ENCODE measurements at places on chromosomes 3 and 15.
A peak's percentile ranks its signal among the peaks of the same experiment; 100 is the strongest.

GRCh38 chr3:110210086-110210660 lies 861.4 kb upstream of the NECTIN3 start:
- DNase-seq, result no peak

DNA sequence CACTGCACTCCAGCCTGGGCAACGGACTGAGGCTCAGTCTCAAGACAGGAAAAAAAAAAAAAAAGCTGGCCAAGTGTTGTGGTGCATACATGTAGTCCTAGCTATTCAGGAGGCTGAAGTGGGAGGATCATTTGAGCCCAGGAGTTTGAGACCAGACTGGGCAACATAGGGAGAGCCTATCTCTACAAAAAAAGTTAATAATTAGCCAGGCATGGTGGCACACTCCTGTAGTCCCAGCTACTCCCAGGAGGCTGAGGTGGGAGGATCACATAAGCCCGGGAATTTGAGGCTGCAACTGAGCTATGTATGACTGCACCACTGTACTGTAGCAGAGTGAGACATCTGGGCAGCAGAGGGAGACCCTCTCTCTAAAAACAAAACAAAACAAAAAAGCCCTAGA lies 58.9 kb downstream of the RBPMS2 start:
- no peak for DNase-seq

DNA sequence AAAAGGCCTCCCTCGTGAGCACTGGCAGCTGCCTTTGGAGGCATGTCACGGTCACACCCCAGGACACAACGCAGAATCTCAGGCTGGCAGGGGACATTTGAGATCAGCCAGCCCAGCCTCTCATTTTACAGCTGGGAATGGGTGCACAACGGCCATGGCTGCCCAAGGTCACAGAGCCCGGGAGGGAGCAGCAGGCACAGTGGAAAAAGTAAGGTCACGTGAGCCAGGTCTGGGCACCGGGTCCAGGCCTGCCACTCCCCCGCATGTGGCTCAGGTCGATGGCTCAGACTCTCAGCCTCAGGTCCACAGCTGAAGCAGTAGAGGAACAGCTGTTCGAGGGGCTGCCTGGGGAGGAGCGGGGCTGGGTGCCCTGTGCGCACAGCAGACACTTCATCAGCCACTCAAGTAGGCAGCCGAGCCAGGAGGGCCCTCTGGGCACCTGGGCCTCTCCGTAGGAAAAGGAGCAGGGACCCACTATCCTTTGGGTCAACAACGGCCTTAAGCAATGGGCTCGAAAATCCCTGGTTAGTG lies 260.6 kb downstream of the GOLGA6L6 start:
- DNase-seq, result no peak

DNA sequence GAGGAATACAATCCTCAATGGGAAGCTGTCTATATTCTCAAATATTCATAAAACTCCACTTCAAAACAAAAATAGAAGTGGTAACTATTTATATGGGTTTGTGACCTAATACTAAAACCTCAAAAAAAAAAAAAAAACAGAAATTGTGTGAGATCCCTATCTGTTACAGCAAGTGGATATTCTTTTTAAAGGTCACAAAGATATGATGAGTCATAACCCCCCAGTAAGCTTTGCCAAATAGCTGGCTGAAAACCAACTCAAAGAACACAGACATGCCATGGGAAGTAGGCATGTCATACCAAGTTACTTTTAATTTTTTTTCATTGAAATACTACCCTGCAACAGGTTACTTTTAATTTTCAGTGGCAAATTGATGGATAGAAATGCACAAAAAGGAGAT lies 62.5 kb downstream of the CBLB start:
- peak; percentile 18 for DNase-seq

- no peak for DNase-seq
These were observed 264.0 kb upstream of the DPH6 start for GRCh38 chr15:35810007-35810406.

DNA sequence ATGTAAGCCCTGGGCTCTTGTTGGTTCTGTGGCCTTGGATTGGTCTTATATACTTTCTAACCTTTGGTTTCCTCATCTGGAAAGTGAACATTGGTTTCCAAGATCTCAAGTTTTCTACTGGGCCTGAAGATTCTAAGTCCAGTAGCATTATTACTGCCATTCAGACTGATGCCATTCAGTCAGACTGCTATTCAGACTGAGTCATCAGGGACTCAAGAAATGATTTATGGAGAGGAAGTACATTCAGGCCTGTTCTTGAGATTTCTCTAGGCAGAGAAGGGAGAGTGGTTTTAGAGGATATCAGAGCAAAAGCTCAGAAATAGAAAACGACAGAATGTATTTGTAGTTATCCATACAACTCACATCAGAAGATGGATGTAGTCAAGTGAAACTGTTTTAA lies 557.2 kb downstream of the NR2F2 start:
- no peak for DNase-seq

DNA sequence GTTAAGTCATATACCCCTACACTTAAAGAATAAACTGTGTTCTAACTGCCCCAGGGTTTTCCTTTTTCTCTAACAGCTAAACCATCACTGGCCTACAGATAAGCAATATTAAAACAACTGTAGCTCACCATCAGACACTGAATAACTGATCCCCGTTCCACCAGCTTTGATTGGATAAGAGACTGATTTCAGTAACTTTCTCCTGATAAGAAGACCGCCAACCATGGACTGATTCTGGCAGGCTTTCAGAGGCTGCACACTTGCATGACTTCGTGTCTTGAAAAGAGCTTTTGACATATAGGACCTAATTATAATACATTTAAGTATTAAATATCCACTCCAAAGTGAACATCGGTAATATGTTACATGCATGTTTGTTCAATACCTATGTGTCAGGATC lies 15.3 kb upstream of the CEP97 start:
- DNase-seq, result no peak

DNA sequence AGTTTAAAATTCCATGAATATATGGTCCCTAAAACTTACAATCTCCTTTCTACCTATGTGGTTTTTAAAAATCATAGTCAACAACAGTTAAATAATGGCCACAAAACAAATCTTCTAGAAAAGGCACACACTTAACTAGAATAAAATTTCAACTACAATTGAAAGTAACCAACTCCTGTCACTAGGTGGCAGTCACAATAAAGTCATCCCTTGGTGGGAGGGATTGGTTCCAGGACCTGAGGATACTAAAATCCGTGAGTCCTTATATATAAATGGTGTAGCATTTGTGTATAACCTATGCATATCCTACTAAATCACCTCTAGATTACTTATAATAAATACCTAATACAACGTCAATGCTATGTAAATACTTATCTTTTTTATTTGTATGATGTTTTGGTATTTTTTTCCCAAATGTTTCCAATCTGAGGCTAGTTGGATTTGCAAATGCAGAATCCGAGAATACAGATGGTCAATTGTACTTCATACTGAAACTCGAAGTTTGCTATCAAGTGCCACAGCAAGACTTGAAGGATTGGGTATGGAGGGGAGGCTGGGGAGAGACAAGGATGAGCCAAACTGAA lies 172.6 kb downstream of the FMN1 start:
- DNase-seq, result no peak

DNA sequence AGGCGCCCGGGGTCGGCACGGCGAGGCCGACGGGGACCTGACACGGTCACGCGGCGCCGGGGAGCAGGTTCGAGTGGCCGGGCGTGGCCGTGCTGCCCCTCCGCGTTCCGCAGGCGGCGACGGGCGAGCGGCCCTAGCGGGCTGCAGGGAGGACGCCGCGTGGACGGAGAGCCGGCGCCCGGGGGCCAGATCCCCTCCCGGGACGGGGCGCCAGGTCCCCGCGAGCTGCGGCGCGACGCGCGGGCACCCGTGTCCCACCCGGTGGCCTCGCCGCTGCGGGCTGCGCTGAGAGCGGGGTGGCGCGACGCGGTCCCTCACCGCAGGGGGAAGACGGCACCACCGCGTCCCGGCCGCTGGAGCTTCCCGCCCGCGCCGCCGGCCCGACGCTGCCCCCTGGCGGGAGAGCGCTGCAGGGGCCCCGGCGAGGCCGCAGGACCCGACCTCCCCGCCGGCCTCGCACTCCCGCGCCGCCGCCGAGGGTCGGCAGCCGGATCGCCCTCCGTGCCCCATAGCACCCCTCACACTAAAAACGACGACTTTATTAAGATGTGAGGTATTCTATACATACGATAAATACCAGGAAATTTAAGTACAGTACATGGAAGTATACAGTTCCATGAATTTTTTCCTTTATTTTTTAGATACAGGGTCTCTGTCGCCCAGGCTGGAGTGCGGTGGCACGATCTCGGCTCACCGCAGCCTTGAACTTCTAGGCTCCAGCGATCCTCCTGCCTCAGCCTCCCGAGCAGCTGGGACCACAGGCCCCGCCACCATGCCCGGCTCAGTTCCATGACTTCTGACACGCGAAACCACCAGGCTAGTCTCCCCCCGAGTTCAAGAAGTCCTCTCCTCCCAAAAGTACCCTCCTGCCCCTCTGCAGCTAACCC lies 1.3 kb upstream of the PIGZ start:
- DNase-seq, result peak; percentile 77

Data from CD4-positive, alpha-beta T cell treated with Interferon alpha-2 for 1 hour (primary cell).